ENCODE measurements at places on chromosomes 11 and 22.

- DNase-seq, result no peak
These were observed 106.8 kb downstream of the UVRAG start for GRCh38 chr11:75921808-75922207.

GRCh38 chr11:103897160-103897936, 139.1 kb upstream of the DDI1 start:
- no peak for DNase-seq

DNA sequence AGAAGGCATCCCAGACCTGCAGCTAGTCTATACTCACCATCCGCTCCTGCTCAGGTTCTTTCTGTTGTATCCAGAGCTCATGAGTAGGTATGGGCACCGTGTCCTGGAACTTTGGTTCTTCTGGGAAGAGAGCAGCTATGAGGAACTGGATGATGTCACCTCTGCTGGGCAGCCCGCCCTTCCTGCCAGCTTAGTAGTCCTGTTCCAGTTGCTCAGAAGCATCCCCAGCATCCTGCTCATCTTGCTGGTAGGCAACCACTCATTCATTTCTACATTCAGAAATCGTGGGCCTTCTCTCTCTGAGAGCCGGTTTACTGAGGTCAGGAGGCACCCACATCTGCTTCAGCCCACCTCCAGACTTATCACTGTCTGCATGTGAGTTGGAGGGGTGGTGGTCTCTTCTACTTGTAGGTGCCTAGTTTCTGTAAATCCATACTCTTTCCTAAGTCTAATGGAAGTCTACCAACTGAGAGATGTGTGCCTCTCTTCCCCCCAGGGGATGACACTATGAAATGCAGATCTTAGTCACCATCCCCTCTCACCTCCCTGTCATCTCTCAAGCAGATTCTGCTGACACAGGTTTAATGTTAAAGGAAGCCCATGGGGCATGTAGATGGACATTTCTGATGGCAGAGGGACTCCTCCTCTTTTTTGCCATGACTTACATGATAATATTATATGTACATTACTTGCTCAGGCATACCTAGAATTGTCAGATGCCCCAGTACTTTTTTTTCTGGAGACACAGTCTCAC, 29.6 kb upstream of the CCDC134 start:
- DNase-seq, result no peak

DNA sequence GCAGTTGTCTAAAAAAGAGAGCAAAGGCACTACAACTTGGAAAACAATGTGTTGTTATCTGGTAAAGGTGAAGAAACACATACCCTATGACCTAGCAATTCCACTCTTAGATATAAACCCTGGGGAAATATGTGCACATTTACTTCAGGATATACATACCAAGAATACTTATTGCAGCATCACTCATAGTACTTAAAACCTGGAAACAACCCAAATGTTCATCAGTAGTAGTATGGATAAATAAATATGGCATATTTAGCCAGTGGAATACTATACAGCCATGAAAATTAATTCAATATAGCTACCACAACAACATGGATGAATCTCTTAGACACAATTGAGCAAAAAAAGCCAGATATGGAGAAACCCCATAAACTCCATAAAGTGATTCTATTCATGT, 26.1 kb upstream of the MICAL2 start:
- DNase-seq, result no peak

DNA sequence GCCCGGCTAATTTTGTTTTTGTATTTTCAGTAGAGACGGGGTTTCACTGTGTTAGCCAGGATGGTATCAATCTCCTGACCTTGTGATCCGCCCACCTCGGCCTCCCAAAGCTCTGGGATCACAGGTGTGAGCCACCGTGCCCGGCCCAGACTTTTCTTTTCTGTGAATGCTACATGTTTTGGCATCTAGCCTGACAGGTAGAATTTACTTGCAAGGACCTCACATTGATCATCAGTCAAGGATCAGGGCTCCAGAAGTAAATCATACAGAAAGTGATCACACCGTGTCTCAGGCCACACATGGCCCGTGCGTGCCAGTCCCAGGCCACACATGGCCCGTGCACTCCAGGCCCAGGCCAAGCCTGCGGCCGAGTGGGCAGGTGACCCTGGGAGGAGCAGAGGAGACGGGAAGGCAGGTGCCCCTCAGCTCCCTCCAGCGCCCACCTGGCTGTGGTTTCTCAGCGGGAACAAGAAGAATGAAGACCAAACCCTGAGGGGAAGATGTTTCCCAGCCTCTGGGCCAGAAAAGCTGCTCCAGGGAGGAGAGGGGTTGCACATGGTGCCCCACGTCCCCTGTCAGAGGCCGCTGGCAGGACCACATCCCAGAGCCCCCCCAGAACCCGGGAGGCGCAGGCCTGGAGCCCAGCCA, 76.2 kb downstream of the BRD1 start:
- DNase-seq, result no peak

- DNase-seq, result no peak
These were observed 314.2 kb downstream of the BLID start for GRCh38 chr11:121801781-121802180.

GRCh38 chr11:69940246-69940610, 121.0 kb upstream of the FGF3 start:
- no peak for DNase-seq

GRCh38 chr11:2776351-2777061, 76.7 kb upstream of the KCNQ1OT1 start:
- no peak for DNase-seq

DNA sequence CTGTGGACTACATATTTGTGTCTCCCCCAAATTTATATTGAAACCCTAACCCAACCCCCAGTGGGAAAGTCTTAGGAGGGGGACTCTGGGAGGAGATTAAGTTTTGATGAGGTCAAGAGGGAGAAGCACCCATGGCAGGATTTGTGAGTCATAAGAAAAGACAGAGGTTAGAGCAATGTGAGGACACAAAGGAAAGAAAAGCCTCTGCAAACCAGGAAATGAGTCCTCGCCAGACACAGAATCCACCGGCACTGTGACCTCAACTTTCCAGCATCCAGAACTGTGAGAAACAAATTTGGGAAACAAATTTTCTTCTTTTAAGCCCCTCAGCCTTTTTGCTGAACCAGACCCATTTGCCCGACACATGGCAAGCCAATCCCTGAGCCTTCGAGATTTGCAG, 397.0 kb downstream of the NTM start:
- no peak for DNase-seq

GRCh38 chr22:31639436-31640039, 22.5 kb downstream of the PISD start:
- no peak for DNase-seq

- no peak for DNase-seq
These were observed 30.9 kb downstream of the PPM1F start for GRCh38 chr22:21921729-21922128.

- no peak for DNase-seq
These were observed 61.8 kb downstream of the CD82 start for GRCh38 chr11:44627165-44627789.

GRCh38 chr11:120918257-120918656, 105.6 kb upstream of the TBCEL start:
- DNase-seq, result no peak

DNA sequence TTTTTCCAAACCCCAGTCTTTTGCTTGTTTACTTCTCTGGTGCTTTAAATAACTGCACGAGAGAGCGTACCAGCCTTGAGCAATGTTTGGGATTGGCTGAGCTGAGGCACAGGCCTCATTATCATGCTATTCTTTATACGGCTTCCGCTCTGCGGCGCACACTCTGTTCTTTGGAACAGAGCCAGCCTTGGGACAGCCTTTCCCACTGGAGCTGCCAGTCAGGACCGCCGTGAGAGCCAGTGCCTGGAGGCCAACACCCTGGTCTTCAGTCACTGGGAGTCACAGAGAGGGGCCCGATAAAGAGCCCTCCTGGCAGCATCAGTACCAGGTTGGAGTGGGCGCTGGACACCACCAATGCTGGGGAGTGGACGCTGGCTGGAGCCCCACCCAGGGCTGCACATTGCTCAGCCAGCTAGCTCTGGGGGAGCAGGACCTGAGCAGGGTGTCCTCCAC, 125.6 kb downstream of the BCR start:
- no peak for DNase-seq

DNA sequence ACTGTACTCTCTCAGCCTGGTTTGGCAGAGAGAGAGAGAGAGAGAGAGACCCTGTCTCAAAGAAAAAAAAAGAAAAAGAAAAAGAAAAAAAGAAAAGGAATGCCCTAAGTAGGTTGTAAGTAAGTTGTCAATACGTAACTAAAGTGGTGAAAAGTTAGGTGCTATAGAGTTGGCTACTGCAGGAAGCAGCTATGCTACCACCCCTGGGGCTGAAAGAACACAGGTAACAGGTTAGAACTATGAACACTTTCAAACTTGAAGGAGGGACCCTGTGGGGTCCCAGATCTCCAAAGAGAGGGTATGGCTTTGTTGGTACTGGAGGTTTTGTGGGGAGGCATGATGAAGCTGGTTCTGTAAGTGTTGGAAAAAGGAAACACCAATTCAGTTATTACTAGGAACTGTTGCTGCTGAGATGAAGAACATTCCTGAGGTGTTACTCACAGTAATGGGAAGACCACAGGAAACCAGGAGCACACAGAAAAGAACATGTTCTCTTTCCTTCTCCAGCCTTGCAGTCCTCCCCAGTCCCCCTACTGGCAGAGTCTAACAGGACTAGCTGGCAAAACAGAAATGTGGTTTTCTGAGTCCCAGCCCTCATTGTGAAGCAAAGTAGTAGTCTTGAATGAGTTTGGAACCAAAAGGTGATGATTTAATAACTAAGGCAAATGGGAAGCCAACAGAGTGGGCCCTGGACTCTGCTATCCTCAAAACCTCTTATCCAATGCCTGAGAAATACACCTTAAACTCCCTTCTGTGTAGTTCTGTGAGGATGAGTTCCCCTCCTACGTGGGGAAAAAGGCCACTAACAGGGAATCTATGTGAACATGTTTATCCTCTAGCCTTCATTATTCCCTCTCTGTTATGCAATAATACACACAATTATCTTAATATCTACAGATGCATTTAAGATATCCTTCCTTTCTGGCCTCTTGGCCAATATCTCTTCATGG, 427.0 kb upstream of the DDI1 start:
- no peak for DNase-seq

DNA sequence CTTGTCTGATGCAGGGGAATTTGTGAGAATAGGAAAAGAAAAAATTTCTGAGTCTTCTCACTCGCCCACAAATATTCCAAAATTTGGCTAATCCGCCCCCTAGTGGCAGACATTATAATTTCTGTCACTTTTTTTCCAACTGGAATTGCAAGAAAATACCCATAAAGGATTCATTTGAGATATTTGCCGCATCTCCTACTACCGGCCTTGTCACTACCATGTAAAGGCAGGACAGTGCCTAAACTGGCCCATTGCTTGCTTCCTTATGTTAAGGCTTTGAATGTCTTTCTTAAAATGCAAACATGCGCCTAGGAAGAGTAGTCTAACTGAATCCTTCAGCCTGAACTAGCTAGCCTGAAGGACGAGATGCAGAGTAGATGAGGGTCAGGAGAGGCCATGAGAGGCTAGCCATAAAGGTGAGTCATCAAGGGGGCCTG, 9.3 kb upstream of the CEP295 start:
- DNase-seq, result no peak

- DNase-seq, result no peak
These were observed 1473.6 kb downstream of the BRD1 start for GRCh38 chr22:48354096-48354495.

- DNase-seq, result no peak
These were observed 35.0 kb downstream of the GRIK4 start for GRCh38 chr11:120546312-120547205.

- no peak for DNase-seq
These were observed 466.8 kb downstream of the SOX6 start for GRCh38 chr11:15889363-15890030.

DNA sequence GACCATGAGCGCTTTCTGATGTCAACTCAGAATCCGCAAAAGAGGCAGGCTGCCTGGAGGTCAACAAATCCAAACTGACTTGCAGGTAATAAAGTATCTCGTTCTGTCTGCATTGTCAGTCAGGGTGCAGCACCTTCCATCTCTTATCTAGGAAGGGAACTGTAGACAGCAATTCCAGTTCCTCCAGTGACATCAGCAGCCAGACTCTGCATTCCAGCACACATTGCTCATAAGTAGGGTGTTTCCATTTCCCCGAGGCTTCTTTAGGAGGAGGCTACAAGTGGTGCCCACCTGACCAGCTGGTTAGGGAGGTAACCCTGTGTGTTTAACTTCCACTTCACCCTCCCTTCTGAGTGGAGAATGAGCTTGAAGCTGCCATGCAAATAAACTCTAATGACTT, 53.3 kb downstream of the NTM start:
- DNase-seq, result no peak

DNA sequence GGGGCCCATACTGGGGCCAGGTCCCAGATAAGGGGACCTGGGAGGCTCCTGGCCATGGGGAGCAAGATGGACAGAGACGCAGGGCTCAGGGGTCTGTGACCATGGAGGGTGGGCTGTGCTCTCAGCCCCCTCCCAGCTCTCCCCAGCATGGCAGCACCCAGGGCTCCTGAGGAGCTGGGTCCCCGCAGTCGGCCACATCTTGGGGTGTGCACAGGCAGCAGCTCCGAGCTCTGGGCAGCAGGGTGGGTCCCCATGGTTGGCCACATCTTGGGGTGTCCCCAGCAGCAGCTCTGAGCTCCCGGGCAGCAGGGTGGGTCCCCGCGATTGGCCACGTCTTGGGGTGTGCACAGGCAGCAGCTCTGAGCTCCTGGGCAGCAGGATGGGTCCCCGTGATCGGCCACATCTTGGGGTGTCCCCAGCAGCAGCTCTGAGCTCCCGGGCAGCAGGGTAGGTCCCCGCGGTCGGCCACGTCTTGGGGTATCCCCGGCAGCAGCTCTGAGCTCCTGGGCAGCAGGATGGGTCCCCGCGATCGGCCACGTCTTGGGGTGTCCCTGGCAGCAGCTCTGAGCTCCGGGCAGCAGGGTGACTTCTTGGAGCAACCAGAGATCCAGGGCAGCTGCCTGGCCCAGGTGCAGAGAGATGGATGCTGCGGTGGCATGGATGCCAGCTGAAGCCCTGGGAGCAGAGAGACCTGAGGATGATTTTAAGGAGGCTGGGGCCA, 18.3 kb upstream of the MUC5B start:
- DNase-seq, result no peak

- no peak for DNase-seq
These were observed 310.1 kb upstream of the SORL1-AS1 start for GRCh38 chr11:121762820-121763219.

DNA sequence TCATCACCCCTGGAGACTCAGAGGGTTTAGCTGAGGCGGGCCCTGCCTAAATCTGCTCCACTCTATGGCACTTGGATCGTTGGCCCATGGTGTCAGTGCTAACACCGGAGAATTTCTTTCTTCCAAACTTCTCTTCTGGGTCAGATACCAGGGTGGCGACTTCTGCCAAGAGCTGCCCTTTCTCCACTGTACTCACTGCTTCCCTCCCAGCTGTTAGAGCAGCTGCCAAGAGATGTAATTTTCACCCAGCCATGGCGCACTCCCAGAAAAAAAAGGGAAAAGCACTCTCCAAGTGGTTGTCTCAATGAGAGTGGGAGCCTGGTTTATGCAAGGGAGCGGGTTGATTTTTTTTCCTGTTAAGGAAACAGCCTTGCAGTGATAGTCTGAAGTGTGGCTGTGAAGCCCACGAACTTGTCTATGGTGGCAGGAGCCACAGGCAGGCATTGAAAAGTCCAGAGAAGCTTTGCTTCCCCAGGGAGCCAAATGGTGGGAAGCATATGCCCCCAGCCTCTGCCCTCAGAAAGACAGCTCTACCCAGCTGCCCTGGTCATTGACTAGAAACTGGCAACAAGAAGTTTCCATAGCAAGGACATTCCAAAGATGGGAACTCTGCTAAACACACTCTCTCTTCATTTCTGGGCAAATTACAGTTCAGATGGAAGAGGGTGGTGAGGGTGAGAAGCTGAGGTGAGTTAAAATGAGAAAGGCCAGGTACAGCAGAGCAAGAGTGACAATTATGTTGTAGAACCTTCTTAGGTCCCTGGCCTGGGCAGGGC, 10.7 kb downstream of the PCSK7 start:
- DNase-seq, result no peak

Measured in stimulated activated CD8-positive, alpha-beta memory T cell treated with anti-CD3 and anti-CD28 coated beads, Interleukin-2, amount 100 ng/mL, for 48 hours (primary cell).